ENCODE measurements at places on chromosomes 11 and 22.

GRCh38 chr11:36150986-36151385, 138.2 kb downstream of the COMMD9 start:
- no peak for DNase-seq

GRCh38 chr11:126282361-126282735, 545 bp upstream of the TIRAP start:
- DNase-seq, result no peak

GRCh38 chr22:44620129-44620840, 81.7 kb upstream of the PRR5 start:
- DNase-seq, result peak; percentile 64

GRCh38 chr11:67999201-67999629, 4.7 kb downstream of the UNC93B1 start:
- no peak for DNase-seq

Measured in stimulated activated CD8-positive, alpha-beta memory T cell treated with anti-CD3 and anti-CD28 coated beads, Interleukin-4, amount 100 ng/mL, for 4 hours (primary cell).